ENCODE measurements at places on chromosomes 5 and 9.

- DNase-seq, result no peak
Measured at GRCh38 chr5:74863726-74864125, 2.5 kb downstream of the FAM169A start.

DNA sequence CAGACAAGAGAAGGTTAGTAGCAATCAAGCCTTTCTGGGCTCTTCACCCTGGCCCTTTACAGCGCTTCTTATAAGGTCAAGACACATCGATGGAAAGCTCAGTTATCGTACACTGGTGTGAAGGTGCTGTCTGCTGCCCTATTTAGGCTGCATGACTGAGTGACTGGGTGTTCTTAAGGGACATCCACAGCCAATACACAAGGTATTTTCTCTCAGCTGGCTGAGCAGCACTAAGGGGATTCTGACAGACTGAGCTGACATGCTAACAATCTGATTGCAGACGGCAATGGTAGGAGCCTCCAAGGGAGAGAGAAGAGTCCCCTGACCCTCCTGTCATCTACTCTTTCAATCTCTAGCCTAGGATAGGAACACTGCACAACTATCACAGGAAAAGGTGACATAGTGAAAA lies 577.9 kb downstream of the ISL1 start:
- DNase-seq, result no peak

DNA sequence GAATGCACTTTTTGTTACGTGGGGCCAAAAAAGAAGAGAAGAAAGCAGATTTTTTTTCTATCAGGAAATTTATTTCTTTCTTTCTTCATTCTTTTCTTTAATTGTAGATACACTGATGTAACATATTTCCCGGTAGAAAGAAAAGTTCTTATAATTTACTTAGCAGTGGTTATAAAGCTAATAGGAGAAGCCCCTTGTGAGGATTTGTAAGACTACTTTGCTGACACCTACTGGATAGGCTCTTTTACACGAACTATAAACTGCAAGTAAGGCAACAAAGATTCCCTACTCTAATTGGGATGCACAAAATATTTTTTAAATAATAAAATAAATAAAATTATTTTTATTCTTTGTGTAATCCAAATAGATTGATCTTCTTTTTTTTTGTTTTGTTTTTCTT lies 284.4 kb downstream of the DNAH5 start:
- no peak for DNase-seq

- no peak for DNase-seq
Measured at GRCh38 chr5:119031905-119032304, 39.0 kb upstream of the DMXL1 start.

DNA sequence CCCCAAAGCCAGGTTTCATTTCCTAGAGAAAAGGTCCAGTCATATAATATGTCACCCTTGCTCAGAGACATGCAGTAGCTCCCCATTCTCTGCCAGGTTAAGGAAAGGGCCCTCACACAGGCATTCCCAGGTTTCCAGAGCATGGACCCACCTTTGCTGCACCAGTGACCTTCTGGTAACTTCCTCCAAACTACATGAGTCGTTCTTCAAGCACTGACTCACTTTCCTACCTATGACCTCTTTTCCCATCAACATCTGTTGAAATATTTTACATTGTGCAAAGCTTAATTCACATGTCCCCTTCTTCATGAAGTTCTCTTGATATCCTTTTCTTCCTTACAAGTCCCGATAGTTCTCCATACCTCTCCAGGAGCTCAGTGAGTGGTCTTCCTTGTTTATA lies 25.9 kb downstream of the SH3TC2 start:
- no peak for DNase-seq

- no peak for DNase-seq
Measured at GRCh38 chr9:7228726-7229125, 471.0 kb downstream of the KDM4C start.

- no peak for DNase-seq
Measured at GRCh38 chr9:16319646-16320045, 550.8 kb downstream of the BNC2 start.

DNA sequence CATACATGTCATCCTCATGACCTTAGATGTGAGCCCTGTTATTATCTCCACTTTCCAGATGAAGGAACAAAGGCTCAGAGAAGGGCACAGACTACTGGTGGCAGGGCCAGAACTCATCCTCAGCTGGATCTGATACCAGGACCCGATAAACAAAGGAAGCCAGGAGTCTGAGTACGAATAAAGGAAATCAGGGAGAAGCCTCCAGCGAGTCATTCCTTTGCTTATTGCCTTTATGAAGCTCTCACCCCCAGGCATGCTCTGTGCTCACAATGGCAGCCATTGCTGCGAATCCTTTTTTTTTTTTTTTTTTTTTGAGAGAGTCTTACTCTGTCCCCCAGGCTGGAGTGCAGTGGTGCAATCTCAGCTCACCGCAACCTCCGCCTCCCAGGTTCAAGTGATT lies 130.1 kb downstream of the GAPVD1 start:
- DNase-seq, result no peak

DNA sequence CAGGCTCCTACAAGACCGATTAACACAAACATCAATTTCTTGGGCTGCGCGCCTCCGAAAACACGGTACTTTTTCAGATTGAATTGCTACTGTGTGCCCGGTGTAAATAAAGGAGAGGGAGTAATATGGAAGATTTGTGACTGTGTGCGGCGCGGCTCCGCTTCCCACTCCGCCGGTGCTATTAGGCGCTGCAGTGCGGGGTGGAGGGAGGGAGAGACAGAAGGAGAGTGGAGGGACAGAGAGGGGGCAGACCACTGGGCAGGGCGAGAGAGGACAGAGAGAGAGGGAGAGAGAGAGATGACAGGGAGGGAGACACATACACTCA lies 24.7 kb upstream of the RNU6ATAC start:
- no peak for DNase-seq

DNA sequence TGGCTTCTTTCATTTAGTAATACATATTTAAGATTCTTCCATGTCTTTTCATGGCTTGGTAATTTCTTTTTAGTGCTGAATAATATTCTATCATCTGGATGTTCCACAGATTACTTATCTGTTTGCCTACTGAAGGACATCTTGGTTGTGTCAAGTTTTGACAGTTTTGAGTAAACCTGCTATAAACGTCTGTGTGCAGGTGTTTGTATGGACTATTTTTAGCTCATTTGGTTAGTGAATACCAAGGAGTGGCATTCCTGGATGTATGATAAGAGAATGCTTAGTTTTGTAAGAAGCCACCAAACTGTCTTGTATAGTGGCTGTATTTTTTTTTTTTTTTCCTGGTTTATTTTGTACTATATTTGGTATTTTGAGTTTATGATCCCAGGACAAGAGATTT lies 38.4 kb downstream of the PRRC1 start:
- DNase-seq, result no peak
